ENCODE measurements at places on chromosomes 1 and 21.

- DNase-seq, result peak; percentile 55
- no peaks in the 10 kb centered on the region for H3K27me3 ChIP-seq
- H3K27ac ChIP-seq, result peak overlapping the region; percentile 88
- peak overlapping the region; percentile 74 for H3K4me3 ChIP-seq
- peaks cover 27% of the 10 kb centered on the region for H3K4me1 ChIP-seq
Observed at GRCh38 chr1:204578867-204579664, 62.9 kb downstream of the MDM4 start.

DNA sequence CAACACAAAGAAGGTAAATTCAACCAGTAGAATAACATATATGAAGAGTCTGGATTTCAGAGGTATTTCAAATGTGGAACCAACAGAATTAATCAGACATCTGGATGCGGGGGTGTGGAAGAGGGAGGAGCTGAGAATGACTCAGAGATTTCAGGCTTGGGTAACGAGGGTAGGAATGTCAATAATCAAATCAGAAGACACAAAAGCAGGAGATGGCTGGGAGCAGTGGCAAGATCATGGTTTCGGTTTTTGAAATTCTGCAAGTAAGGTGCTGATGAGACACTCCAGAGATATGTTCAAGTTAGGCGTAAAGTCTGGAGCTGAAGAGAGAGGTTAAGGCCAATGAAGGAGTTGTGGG, 64.0 kb downstream of the PLPPR5 start:
- peaks cover 3% of the 10 kb centered on the region for H3K4me1 ChIP-seq
- H3K4me3 ChIP-seq, result no peak overlapping the region
- DNase-seq, result no peak
- H3K27ac ChIP-seq, result no peak overlapping the region
- no peaks in the 10 kb centered on the region for H3K27me3 ChIP-seq

DNA sequence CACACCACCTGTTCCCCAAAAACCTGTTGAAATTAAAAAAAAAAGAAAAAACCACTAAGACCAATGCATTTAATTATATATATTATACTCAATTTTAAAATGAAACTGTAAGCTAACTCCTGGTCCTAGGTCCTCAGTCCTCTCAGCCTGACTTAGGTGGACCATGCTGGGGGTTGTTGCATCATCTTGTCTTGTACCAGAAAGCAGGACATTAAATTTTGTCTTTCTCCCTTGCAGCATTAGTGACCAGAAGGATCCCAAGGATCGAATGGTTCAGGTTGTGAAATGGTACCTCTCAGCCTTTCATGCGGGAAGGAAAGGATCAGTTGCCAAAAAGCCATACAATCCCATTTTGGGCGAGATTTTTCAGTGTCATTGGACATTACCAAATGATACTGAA, 97.6 kb downstream of the NRDC start:
- no peak overlapping the region for H3K4me3 ChIP-seq
- peaks cover 9% of the 10 kb centered on the region for H3K4me1 ChIP-seq
- DNase-seq, result no peak
- H3K27ac ChIP-seq, result no peak overlapping the region
- no peaks in the 10 kb centered on the region for H3K27me3 ChIP-seq

- peaks cover 5% of the 10 kb centered on the region for H3K4me1 ChIP-seq
- no peak overlapping the region for H3K27ac ChIP-seq
- no peaks in the 10 kb centered on the region for H3K27me3 ChIP-seq
- no peak overlapping the region for H3K4me3 ChIP-seq
- no peak for DNase-seq
- peaks cover 59% of the 10 kb centered on the region for H3K36me3 ChIP-seq
Observed at GRCh38 chr1:2403273-2403672, 9.1 kb downstream of the PEX10 start.

GRCh38 chr1:82485591-82486369, 685.0 kb downstream of the ADGRL2 start:
- H3K4me1 ChIP-seq, result no peaks in the 10 kb centered on the region
- no peaks in the 10 kb centered on the region for H3K36me3 ChIP-seq
- H3K27ac ChIP-seq, result no peak overlapping the region
- no peak overlapping the region for H3K4me3 ChIP-seq

GRCh38 chr1:56453417-56454078, 125.8 kb downstream of the PLPP3 start:
- H3K27ac ChIP-seq, result no peak overlapping the region
- DNase-seq, result no peak

- peaks cover 41% of the 10 kb centered on the region for H3K4me1 ChIP-seq
- no peak overlapping the region for H3K4me3 ChIP-seq
- no peaks in the 10 kb centered on the region for H3K27me3 ChIP-seq
- peak overlapping the region; percentile 67 for H3K27ac ChIP-seq
Observed at GRCh38 chr1:91520942-91521507, 20.4 kb downstream of the CDC7 start.

GRCh38 chr1:168706391-168706992, 22.5 kb downstream of the DPT start:
- DNase-seq, result no peak
- peaks cover 7% of the 10 kb centered on the region for H3K27me3 ChIP-seq

DNA sequence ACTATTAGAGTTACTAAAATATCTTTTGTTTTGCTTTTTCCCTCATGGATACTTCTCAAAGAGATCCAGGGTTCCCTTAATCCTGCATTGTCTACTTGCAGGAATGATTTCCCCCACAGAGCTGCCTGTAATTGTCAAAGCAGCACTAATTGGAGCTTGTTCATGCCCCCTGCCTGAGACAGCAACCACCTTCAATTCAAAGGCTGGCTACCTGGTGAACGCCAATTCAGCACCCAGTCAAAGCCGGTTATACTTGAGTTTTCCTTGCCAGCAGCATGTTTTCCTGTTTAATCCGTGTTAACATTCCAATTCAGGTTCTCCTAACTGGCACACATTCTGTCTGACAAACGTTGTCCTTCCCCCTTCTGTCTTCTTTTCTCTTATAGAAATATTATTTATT, 382.9 kb downstream of the NTNG1 start:
- no peaks in the 10 kb centered on the region for H3K36me3 ChIP-seq
- H3K4me1 ChIP-seq, result no peaks in the 10 kb centered on the region
- no peak for DNase-seq

DNA sequence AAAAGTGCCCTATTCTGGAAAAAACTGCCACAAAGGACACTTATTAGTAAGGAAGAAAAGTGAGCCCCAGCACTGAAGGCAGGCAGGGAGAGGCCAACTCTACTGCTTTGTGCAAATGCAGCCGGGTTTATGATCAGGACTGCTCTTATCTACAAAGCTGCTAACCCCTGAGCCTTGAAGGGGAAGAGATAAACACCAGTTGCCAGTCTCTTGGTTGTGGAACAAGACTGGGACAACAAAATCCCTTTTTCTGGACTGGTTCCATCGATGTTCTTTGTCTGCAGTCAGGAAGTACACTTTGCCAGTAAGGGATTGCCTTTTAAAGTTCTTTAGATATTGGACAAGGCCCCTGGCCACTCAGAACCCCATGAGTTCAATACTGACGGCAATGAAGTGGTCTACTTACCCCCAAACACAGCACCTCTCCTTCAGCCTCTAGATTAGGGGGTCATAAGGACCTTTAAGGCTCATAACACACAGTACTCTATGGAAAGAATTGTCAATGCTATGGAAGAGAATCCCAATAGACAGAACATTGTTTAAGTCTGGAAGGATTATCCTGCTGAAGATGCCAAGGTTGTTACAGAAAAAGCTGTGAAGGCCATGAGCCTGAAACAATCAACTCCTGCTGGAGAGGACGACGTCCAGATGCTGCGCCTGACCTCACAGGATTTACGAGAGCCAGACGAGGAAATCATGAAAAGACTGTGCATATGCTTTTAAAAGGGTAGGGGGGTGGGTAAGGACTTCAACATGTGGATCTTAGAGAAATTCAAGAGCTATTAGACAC, 43.6 kb downstream of the GNB1 start:
- H3K27ac ChIP-seq, result no peak overlapping the region
- peaks cover 23% of the 10 kb centered on the region for H3K36me3 ChIP-seq
- peaks cover 25% of the 10 kb centered on the region for H3K4me1 ChIP-seq
- H3K27me3 ChIP-seq, result no peaks in the 10 kb centered on the region
- no peak overlapping the region for H3K4me3 ChIP-seq
- no peak for DNase-seq

DNA sequence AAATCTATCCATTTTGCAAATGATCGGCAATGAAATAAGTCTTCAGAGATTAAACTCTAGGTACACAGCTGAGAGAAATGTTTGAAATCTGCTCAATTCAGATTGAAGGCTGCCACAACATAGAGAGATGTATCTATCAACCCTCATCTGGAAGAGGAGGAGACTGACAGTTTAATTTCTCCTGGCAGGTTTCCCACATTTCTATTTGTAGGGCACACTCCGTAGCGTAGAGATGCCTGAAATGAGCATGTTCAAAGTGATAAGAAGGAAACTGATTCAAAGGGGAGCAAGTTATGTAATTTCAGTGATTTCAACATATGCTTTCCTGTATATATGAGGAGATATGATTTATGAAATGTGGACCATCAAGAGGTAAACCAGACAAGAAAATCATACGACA, 44.1 kb downstream of the NIBAN1 start:
- no peak overlapping the region for H3K4me3 ChIP-seq
- no peak overlapping the region for H3K27ac ChIP-seq
- peaks cover 12% of the 10 kb centered on the region for H3K4me1 ChIP-seq
- DNase-seq, result no peak
- no peaks in the 10 kb centered on the region for H3K27me3 ChIP-seq
- H3K36me3 ChIP-seq, result peaks cover 54% of the 10 kb centered on the region

DNA sequence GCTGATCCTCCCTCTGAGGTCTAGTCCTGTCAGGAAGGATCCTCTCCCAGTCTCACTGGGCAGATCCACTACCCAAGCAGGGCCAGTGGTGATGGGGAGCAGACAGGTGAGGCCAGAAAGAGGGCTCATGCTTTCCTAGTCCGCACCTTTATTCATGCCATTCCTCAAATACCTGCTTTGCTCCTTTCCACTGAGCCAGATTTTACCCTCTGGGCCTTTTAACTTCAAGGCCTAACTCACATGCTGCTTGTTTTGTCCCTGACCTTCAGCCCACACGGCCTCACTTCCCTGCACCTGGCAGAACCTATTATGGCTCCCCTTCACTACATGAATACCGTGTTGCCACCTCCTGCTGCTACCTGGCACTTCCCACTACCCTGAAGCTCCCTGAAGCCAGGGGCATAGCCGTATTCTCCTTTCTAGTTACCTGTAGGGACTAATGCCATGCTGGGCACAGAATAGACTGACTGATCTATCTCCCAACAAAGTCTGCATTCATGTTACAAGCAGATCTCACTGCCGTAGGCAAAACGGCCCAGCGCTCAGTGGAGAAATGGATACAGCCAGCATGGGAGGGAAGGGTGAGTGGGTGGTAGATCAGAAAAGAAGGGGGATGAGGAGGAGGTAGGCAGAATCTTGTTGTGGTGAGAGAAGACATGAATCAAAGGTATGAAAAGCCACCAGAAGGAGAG, 36.1 kb upstream of the GOLT1A start:
- no peak overlapping the region for H3K27ac ChIP-seq
- H3K27me3 ChIP-seq, result peaks cover 4% of the 10 kb centered on the region
- no peaks in the 10 kb centered on the region for H3K36me3 ChIP-seq
- H3K4me1 ChIP-seq, result no peaks in the 10 kb centered on the region
- H3K4me3 ChIP-seq, result no peak overlapping the region
- no peak for DNase-seq

DNA sequence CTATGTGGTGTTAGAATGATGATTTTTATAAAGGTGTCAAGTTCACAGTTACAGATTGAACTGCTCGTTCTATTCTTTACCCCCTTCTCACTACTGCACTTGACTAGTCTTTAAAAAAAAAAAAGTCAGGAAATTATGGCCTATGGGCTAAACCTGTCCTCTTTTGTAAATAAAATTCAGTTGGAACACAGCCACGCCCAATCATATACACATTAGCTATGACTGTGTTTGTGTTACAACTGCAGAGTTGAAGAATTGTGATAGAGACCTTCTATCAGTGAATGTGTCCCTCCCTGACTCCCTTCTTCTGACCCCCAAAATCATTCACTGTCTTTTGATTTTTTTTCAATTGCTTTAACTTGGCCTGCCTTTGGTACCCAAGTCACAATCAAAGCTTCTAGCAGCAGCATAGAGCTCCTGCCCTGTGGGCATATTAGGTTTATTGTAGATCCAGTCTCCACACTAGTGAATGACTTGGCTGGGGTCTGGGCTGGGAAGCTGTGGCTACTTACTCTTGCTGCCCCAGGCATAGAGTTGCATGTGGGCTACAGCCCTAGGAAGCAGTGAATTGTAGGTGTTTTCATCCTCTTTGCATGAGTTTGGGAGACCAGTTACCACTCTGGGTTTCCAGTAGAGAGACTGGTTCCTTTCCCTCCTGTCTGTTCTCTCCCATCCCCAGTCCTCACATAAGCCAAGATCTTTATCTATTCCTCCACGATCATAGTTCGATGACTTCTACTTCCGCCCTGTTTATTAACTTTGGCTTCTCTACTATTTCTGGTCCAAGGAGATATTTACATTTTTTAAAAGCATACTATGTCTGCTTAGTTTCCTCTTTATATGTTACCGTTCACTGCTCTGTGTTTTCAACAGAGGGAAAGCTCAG, 249.9 kb downstream of the FMN2 start:
- no peak overlapping the region for H3K27ac ChIP-seq
- no peak for DNase-seq
- H3K27me3 ChIP-seq, result no peaks in the 10 kb centered on the region
- H3K4me1 ChIP-seq, result no peaks in the 10 kb centered on the region
- H3K4me3 ChIP-seq, result no peak overlapping the region

GRCh38 chr1:99180343-99180808, 83.9 kb upstream of the PLPPR4 start:
- no peak overlapping the region for H3K4me3 ChIP-seq
- peaks cover 3% of the 10 kb centered on the region for H3K27me3 ChIP-seq
- H3K36me3 ChIP-seq, result no peaks in the 10 kb centered on the region
- no peak overlapping the region for H3K27ac ChIP-seq
- H3K4me1 ChIP-seq, result no peaks in the 10 kb centered on the region
- peak; percentile 71 for DNase-seq

- peaks cover 21% of the 10 kb centered on the region for H3K27me3 ChIP-seq
- no peaks in the 10 kb centered on the region for H3K36me3 ChIP-seq
- peak overlapping the region; percentile 3 for H3K4me3 ChIP-seq
- peaks cover 35% of the 10 kb centered on the region for H3K4me1 ChIP-seq
Observed at GRCh38 chr21:42833439-42833815, 45.9 kb downstream of the WDR4 start.

- no peak overlapping the region for H3K4me3 ChIP-seq
- H3K36me3 ChIP-seq, result no peaks in the 10 kb centered on the region
- no peak overlapping the region for H3K27ac ChIP-seq
- H3K27me3 ChIP-seq, result peaks cover 20% of the 10 kb centered on the region
- H3K4me1 ChIP-seq, result no peaks in the 10 kb centered on the region
Observed at GRCh38 chr21:45378258-45378966, 26.6 kb upstream of the COL18A1 start.

DNA sequence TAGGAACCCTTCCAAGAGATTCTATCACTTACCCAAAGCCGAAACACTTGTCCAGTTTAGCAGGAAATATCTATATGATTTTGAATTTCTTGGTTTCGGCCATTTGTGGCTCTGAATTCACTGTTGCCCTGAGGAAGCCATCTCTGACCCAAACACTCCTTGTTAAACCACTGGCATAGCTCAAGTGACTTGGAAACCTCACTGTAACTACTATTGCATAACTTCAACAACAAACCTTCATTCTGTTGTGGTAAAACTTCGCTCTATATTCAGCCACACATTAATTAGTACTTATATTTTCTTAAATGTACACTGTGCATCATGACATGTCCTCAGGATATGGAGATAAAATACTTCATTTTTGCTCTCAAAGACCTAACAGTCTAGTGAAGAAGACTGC, 63.2 kb downstream of the ST6GALNAC3 start:
- no peaks in the 10 kb centered on the region for H3K36me3 ChIP-seq
- no peaks in the 10 kb centered on the region for H3K27me3 ChIP-seq
- no peaks in the 10 kb centered on the region for H3K4me1 ChIP-seq
- no peak overlapping the region for H3K27ac ChIP-seq
- DNase-seq, result no peak
